Fibroblast of pulmonary artery (primary cell): ENCODE measurements at places on chromosomes 5 and 9.

- DNase-seq = no peak
These were observed 268.6 kb upstream of the CLINT1 start for GRCh38 chr5:158127536-158127935.

GRCh38 chr5:175837171-175837699 is 34.1 kb upstream of the CPLX2 start:
- no peak for DNase-seq

DNA sequence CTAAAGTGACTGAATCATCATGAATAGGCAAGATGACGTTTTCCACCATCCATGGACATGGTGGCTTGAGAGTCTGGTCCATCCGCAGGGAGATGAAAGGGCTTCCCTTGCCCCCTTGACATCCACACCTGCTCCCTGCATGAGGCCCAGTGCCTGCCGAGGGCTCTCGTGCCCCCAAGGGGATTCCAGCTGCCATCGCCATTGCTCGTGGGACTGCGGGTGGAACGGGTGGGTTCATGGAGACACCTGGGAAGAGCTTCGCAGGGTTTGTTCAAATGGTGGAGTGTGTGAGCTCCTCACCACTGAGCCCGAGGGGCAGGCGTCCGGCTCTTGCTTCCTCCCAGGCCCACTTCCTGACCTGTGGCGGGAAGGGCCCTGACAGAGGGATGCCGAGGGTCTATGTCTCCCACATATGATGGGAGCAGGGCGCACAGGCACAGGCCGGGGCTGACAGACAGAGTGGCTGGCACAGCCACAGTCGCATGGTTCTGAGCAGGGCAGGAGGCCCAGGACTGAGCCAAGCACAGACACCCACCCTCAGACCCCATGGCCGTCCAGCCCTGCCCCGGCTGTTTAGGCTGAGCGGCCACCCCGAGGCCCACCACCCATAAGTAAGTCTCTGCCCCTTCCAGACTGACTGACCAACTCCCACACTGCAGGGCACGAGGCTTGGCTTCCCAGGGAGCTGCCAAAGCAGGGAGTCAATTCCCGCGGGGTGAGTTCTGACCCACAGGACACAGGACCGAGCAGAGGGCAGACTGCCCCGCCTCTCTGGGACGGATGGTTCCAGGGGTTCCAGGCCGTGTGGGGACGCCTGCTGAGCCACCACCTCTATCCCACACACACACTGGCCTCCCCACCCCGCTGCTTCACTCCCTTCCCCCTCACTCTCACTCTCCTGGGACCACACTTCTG is 70.0 kb upstream of the PPP1R26 start:
- DNase-seq = no peak

GRCh38 chr9:97386733-97387503 is 25.0 kb upstream of the TDRD7 start:
- peak; percentile 74 for DNase-seq

- DNase-seq = no peak
These were observed 330.3 kb downstream of the GADD45G start for GRCh38 chr9:89935115-89935514.

DNA sequence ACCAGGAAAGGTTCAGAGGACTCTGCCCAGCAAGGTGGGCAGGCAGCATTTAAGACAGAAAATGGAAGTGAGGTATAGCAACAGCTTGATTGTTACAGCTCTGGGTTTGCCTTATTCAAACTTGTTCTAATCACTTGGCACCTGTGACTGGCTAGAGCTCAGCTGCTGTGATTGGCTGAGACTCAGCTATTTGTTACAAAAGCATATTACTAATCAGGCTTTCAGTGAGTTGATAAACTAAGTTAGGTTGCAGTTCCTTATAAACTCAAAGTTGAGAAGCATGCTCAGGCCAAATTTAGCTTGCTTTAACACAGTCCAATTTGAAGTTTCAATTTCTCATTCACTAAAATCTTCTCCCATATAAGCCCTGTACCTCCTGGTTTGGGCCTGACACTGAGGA is 56.3 kb downstream of the GDA start:
- DNase-seq = no peak

DNA sequence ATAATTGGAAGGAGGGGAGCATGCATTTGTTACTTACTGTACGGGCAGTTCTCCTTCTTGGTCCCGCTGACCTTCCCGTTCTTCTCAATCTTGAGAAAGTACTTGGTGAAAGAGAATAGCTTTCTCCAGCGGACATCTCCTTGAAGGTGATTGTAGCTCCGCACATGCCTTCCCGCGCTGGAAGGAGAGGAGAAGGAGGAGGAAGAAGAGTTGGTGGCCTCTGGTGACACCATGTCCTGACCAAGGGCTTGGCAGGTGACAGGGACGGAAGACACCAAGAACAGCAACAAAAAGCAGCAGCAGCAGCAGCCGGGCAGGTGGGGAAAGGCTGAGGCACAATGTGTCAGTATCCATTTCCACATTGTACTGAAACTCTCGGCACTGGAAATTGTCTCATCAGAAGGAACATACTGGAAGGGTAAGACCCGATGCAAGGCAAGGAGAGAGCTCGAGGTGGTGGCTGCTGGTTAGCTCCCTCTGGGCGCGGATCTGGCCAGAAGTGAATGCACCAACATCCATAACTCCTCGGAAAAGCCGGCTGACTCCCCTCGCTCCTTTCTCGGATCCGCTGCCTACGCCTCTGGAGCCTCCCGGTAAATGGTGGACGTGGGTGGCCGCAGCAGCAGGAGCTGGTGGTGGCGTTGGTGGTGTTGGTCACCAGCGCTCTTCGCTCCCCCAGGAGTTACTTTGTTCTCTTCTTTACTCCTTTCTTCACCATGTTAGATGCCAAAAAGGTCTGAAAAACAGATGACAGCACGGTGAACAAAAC is 715 bp downstream of the FGF10 start:
- peak; percentile 3 for DNase-seq

DNA sequence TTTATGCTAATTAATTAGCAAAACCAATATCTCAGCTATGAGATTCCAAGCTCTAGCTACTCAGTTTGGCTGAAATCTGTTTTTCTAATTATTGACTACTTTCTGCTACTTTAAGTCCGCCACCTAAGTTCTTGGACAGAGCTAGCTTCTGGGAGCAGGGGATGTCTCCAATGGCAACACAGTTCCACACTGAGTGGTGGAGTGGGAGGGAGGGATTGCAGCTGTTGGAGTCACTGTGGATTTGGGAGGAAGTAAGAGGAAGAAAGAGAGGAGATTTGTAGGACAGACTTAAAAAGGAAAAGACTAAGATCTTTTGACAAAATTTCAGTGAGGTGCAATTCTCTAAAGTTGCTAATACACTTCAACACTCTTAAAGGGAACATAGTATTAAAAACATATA is 450.8 kb downstream of the NFIB start:
- peak; percentile 80 for DNase-seq

GRCh38 chr5:135322271-135322670 is 76.8 kb downstream of the MACROH2A1 start:
- DNase-seq = no peak

GRCh38 chr9:34430843-34431437 is 27.4 kb downstream of the FAM219A start:
- DNase-seq = peak; percentile 89

GRCh38 chr9:69140123-69140735 is 33.8 kb upstream of the TJP2 start:
- DNase-seq = no peak
